ENCODE measurements at places on chromosomes 5 and 9. TPM values are rescaled to one million over a fixed set of nuclear protein-coding genes. Genes with fewer than 3 reads are reported as not detected.
A peak's percentile ranks its signal among the peaks of the same experiment; 100 is the strongest.

The FGF10 gene
- 17.4 TPM for total RNA-seq

GRCh38 chr5:122736086-122736845 lies 38.6 kb upstream of the SNX2 start:
- DNase-seq = no peak

GRCh38 chr9:13616491-13617035 lies 337.1 kb upstream of the MPDZ start:
- no peak for DNase-seq

GRCh38 chr5:172626031-172626581 lies 15.0 kb upstream of the NEURL1B start:
- peak; percentile 59 for DNase-seq

The CCIN gene
- 2.0 TPM for total RNA-seq

The TAF11L12 gene
- total RNA-seq = not detected

GRCh38 chr9:74953235-74953751 lies 581 bp upstream of the C9orf40 start:
- DNase-seq = no peak

GRCh38 chr9:5278486-5278885 lies 26.0 kb downstream of the RLN2 start:
- DNase-seq = no peak

GRCh38 chr5:120419127-120419526 lies 45.0 kb upstream of the PRR16 start:
- no peak for DNase-seq

- DNase-seq = no peak
Observed at GRCh38 chr9:5512658-5513452, 2.5 kb downstream of the PDCD1LG2 start.

DNA sequence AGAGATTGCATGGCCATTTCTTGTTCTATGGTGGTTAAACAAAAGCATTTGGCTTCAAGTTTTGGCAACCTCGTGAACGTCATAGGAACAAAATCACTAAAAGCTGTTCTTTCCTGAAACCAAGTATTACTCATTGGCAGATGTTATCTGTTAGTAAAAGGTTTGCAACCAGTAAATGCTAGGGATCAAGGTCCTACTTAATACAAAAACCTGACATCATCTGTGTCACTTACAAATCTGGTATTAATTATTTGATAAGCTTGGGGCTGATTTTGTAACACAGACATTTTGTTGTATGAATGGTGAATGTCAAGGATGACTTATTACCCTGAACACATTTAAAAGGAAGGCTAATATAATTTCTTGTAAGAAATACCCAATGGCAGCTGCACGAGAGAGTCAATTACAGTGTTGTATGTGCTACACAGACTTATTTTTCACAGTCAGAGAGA lies 486.4 kb upstream of the ZNF608 start:
- DNase-seq = no peak

DNA sequence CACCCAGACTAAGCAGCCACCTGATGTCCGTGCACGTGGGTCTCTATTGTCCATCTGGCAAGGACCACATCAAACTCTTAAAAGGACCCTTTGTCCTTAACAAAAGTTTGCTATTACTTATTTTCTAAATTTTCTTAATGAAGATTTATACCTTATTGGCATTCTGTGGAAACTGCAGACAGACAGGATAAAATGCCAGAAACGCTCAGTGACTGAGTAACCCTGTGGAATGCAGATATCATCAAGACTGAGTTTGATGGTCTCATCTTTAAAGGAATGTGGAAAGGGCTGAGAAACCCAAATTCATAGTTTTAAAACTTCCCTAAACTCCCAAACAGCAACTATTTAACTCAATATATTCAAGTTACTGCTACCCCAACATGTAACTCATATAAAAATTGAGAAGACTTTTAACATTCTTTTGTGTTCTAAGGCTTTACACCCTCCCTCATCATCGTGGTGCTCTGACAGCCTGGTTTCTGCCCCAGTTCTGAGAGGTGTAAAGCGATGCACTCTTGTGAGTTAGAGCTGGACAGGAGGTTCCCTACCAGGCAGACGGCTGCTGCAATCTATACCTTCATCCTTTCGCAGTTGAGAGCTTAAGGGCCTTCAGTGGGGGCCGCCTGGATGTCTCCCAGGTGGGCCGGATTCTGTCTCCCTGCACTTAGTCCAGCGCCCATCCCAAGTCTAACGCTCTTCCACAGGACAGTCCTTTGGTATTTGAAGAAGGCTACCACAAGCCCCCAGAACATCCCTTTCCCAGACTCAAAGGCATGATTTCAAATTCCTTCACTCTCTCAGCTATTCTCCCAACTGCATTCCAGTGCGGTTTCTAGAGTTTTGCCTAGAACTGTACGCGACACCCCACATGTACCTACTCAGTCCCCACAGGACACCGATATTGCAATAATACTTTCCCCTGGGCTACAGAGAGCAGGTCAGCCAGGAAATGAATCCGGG lies 68.9 kb downstream of the DAP start:
- no peak for DNase-seq

GRCh38 chr5:122445070-122445469 lies 133.0 kb downstream of the SNCAIP start:
- DNase-seq = no peak

GRCh38 chr5:90529194-90529938 lies at the start of gene LYSMD3:
LYSMD3 (minus strand) TSS chr5:90529584; CDS start chr5:90525289, 4,295 bp downstream.
- peak; percentile 99 for DNase-seq

The GPR151 gene
- not detected for total RNA-seq

- no peak for DNase-seq
Observed at GRCh38 chr9:114641967-114642366, 15.6 kb downstream of the TEX53 start.

- DNase-seq = no peak
Observed at GRCh38 chr5:58211441-58211840, 248.4 kb downstream of the PLK2 start.

DNA sequence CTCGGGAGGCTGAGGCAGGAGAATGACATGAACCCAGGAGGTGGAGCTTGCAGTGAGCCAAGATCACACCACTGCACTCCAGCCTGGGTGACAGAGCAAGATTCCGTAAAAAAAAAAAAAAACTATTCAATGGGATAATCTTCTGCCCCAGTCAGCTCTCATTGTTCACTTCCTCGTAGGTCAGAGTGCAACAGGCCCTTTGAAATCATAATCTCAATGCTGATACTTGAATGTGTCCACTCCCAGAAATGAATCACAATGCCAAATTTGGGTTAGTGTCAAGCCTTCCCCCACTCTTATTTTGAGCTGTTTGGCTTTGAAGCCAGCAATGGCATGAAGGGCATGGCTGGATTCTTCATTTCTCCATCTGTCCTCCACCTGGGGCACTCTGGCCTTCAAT lies 610.3 kb upstream of the KLF4 start:
- no peak for DNase-seq

DNA sequence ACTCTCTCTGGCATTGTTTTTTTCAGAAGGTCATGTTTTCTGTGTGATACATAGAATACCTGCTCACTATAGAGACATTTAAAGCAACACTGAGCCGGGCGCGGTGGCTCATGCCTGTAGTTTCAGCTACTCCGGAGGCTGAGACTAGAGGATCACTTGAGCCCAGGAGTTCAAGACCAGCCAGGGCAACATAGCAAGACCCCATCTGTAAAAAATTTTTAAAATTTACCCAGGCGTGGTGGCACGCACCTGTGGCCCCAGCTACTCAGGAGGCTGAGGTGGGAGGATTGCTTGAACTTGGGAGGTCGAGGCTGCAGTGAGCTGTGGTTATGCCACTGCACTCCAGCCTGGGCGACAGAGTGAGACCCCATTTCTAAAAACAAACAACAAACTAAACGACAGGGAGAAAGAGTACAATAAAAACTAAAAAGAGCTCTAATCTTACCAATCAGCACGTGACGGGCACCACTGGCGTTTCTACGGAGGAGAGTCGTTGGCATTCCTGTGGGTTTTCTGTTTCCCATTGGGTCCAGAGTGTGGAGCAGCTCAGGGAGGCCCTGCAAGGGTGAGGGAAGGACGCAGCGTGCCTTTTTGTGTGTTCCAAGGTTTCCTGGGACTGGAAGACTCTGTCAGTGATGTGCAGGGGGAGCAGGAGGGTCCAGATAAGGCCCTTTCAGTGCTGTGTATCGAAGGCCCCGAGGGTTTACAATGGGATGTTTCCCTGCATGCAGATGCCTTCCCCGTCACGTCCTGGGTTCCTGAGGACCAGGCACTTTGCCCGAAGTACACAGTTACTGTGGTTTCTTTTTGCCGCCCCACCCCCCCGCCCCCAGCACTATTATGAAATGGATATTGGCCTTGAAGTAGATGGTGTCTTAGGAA lies 7.2 kb upstream of the RNU6ATAC start:
- DNase-seq = no peak

DNA sequence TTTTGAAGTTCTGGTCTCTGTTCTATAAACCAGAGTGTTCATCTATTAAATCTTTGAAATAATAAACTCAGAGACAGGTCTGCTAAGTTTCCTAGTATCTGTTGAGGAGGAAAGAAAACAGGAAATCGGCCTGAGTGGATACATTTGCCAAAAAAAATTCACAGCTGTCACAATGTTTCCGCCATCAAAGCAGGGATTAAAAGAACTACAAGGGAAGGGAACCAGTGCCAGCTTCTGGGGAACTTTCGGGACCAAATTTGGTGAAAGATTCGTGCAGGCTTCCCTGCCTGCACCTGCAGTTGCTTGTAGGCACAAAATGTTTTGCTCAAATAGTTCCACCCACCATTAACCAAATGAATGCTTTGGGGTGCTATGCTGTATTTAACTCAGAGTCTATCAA lies 267.5 kb downstream of the MSX2 start:
- no peak for DNase-seq

The ANKRA2 gene
- 19.7 TPM for total RNA-seq

DNA sequence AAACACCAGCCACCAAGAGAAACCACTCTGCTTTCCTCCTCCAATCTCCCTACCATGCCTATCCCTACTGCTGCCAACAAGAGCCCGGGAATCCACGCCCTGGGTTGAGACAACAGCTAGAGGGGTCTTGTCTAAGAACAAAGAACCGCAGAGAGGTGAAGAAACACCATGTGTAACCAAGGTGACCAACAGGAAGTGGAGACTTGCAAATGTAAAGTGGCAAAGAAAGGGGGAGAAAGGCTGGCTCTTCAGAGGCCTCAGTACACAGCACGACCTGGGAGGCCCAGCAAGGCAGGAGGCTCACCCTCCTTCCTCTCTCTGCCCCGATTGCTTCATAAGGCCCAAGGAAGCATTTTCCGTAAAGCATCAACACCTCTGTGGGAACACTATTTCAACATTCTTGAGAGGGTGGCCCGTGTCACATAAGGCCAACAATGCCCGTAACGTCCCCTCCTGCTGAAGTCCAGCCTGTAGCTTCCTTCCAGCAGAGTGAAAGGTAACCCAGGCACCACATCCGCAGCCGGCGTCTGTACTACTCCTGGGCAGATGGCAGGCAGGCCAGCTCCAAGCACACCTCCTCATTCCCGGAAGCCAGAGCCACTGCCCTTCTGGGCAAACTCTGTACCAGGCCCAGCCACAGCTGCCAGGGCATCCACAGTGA lies 18.3 kb downstream of the CCNJL start:
- DNase-seq = no peak

The MARCHF3 gene
- 22.8 TPM for total RNA-seq

DNA sequence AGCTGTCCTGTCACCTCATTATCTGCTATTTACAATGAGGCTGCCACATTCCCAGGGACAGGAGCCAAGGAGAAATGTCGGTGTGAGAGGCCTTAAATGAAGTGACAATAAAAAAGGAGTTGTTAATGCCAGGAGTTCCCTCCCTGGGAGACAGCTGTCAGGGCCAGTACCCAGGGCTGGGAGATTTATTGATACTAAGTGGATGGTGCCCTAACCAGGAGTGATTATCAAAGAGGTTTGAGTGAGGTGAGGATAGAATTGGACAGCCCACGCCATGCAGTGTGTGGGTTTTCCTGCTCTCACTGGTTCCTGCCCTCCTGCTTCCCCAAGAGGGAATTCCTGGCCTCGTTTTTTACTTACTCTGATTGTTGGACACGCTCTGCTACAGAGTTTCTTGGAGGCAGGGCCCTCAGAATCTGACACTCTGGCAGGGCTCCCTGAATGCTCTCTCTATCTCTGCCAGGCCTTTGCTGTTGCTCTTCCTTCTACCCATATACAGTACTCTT lies 150.8 kb downstream of the GRIA1 start:
- DNase-seq = no peak

GRCh38 chr5:160169326-160169725 lies 50.1 kb upstream of the PWWP2A start:
- DNase-seq = no peak

DNA sequence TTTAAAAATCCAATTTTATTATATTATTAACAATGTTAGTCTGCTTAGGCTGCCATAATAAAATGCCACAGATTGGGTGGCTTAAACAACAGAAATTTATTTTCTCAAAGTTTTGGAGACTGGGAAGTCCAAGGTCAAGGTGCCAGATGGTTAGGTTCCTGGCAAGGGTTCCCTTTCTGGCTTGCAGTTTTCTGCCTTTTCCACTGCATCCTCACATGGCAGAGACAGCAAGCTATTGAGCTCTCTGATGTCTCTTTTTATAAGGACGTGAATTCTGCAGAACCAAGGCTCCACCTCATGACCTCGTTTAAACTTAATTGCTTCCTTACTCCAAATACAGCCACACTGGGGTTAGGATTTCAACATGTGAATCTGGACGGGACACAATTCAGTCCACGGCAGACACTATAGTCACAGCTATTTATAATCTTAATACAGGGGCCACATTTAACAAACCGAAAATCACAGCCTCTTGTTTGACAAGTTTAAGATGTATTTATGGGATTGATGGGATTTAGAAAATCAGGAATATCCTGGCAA lies 174.9 kb upstream of the PUM3 start:
- no peak for DNase-seq

DNA sequence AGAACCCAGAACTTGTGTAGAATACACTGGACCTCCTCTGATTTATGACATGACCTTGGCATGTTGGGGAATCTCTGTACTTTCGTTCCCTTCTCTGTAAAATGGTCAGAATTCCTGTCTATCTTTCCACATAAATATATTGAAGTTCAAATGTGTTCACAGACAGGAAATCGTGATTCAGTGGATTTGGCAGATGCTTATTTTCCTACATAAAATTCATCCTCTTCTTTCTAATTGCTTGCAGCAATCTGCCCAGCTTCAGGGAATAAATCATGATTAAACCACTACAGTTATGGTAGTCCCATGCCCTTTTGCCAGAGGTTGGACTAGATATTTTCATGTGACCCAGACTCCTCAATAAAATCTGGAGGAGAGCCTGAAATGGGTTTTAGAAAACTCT lies 52.1 kb upstream of the ARL15 start:
- no peak for DNase-seq

GRCh38 chr5:82662340-82662739 lies 384.2 kb upstream of the RPS23 start:
- no peak for DNase-seq

DNA sequence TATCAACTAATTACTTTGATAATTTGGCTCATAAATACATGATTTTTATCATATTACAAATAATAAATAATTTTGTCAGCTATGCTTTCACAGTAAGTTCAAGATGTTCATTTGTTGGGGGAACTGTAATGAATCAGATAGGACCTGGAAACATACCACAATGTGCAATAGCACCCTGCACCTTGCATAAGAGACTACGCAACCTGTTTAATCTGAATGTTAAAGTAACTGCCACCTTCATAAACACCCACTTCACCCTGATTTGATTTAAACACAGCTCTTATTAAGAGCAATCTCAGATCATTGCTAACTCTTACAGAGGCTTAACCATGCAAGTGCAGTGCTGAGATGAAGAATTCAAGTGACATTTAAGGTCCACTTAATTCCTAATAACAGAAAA lies 69.1 kb upstream of the GABRA1 start:
- no peak for DNase-seq

- DNase-seq = no peak
Observed at GRCh38 chr5:78783434-78784130, 135.0 kb upstream of the LHFPL2 start.

The LCN2 gene
- total RNA-seq = 0.69 TPM

The NOL6 gene
- total RNA-seq = 20.9 TPM
